DND-41 (cell line): ENCODE measurements at places on chromosomes 4 and X.
A peak's percentile ranks its signal among the peaks of the same experiment; 100 is the strongest.

DNA sequence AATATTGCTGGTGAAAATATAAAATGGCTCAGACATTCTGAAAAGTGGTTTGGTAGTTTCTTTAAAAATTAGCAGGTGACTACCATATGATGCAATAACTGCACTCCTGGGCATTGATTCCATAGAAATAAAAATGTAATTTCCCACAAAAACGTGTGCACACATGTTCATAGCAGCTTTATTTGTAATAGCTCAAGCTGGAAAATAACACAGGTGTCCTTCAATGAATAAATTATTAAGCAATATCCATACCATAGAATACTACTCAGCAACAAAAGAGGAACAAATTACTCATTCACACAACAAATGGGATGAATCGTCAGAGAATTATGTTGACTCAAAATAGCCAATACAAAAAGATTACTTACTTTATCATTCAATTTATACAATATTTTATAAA, 893.7 kb upstream of the SLIT2 start:
- no peak for DNase-seq

GRCh38 chr4:76011700-76012387, 4.5 kb upstream of the CXCL9 start:
- DNase-seq: no peak

GRCh38 chr4:3850128-3850527, 83.9 kb downstream of the ADRA2C start:
- no peak for DNase-seq

GRCh38 chr4:36872679-36873078, 371.9 kb upstream of the NWD2 start:
- no peak for DNase-seq

GRCh38 chr4:48636911-48637310, 143.2 kb downstream of the FRYL start:
- no peak for DNase-seq

GRCh38 chr4:10639100-10639499, 45.5 kb downstream of the CLNK start:
- no peak for DNase-seq

- DNase-seq: no peak
Measured at GRCh38 chrX:125298871-125299270, 20.8 kb upstream of the TEX13C start.

DNA sequence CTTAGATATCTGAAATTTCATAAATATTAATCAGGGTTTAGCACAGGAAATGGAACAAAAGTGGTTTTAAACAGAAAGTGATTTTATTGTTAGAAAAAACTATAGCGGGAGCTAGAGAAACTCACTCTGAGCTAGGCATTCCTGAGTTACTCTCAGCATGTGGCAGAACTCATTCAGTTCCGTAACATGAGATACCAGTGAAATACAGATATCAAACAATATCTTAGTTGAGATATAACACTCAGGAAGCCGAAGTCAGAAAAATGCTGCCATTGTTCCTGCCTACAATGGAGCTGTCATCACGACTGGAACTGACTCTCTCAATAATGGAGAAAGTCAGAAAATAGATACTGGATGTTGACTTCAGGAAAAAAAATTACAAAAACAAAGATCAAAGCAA, 1428.7 kb downstream of the PCDH18 start:
- DNase-seq: no peak

- DNase-seq: no peak
Measured at GRCh38 chr4:164997941-164998340, 20.5 kb upstream of the TRIM61 start.

- no peak for DNase-seq
Measured at GRCh38 chr4:51906167-51906958, 63.4 kb downstream of the DCUN1D4 start.

GRCh38 chrX:120536061-120536460, 24.7 kb downstream of the CUL4B start:
- DNase-seq: no peak

- DNase-seq: no peak
Measured at GRCh38 chr4:186942758-186943377, 219.2 kb upstream of the FAT1 start.

- no peak for DNase-seq
Measured at GRCh38 chr4:150063128-150063527, 15.1 kb upstream of the DCLK2 start.

DNA sequence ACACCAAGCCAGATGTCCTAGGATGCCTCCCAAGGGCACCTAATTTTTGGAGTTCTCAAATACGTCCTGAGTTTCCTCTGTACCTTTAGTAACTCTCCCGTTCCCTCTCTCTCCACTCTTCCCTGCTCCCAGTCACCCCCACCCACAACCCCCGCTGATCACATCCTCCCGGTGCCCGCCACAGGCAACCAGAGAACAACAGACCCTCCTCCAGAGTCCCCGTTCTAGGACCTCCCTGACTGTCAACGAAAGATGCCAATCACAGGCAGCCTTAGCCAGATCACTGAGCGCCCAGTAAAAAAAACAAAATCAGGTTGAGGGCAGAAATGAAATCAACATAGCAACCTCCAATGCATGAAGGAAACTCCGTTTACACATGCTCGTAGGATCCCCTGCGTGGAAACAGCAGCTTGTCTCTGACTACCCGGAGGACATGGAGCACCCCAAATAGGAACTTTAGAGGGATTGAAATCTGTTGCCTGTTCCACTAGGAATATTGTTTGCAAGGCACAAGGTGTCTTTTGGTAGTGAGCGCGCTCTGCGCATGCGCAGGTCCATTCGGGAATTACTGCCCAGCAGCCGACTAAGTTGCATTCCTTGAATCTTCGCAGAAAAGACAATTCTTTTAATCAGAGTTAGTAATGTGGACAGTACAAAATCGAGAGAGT, at the start of gene GABRB1:
Gene GABRB1 (plus strand): TSS at position 557 of the 668 bp plus-strand sequence.
- no peak for DNase-seq

DNA sequence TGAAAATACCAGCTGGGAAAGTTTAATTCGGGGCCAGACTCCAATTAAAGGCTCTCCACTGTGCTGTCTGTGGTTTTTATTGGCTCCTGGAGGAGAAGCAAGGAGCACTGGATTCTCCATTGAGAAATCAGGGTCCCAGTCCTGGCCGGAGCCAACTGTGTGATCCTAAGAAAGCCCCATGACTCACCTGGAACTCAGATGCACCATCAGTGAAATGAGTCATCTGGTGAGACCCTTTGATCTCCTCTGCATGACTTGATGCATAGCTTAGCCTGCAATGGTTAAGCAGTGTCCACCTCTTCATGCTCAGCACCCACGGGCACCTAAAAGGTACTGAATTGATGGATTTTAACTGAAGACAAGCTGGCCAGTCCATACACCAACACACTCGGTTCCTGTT, 119.2 kb upstream of the VCX3B start:
- DNase-seq: no peak

DNA sequence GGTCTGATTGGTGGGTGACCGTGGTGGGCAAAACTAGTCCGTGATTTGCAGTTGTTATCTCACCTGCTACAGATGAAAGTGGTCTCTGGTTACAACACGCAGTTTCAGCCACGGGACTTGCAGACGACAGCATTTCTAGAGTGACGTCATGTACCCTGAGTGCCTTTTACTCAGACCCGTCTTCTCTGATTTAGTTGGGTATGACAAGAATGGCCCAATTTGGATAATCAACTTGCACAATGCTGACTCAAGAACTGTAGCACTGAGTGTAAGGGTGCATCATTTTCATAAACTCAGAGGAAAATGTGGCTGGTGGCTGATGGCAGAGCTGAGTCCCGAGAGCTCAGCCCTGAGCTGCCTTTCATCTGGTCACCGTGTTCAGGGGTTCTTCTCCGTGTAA, 281.4 kb upstream of the FRG1 start:
- DNase-seq: no peak

DNA sequence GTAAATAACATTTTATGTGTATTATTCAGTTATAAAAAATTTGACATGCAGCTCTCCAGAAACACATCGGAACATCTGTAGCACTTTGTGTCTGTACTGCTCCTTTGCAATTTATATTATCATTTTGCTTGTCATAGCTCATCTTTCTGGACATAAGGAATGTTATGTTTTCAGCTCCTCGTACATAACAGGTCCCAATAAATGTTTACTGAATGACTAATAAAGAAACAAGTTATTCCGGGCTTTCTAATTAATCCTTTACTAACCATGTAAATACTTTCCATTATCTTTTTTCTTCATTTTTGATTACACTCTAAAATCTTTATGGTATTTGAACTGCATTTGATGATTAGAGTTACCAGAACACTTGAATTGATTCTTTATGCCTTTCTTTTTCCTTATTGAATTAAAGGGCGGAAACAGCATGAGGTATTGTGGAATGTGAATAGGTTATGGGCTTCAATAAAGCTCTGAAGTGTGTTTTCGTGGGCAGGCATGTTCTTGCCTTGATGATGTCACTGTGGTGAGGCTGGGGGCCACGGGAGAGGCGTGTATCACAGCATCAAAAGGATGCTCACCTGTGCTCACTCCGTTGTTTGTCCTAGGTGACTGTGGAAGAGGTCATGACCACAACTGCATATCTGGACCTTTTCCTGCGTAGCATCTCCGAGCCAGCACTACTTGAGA, 131.6 kb downstream of the GATB start:
- no peak for DNase-seq

GRCh38 chrX:75155827-75156525, at the start of gene ABCB7:
ABCB7 (minus strand) TSS chrX:75156283; CDS start chrX:75156272, 11 bp downstream.
- DNase-seq: peak; percentile 75

GRCh38 chr4:74874753-74875367, 58.1 kb upstream of the PARM1 start:
- peak; percentile 27 for DNase-seq

DNA sequence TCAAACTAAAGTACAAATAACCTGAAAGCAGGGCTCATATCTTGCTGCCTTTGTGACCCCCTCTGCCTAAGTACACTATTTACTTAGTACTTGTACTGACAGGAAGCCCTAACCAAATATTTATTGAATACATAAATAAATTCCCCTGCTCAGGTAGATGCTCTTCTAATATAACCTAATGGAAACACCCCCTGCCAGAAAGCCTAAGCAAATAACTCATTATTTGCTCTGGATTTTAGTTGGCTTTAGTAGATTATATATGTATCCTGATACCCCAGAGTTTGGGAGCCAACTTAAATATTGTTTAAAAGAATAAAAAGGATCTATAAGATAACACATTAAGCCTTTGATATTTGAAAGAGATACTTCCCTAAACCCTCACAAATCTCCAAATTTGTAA, 318.2 kb downstream of the PPP1R2C start:
- DNase-seq: no peak

GRCh38 chr4:164613792-164614191, 140.1 kb upstream of the SMIM31 start:
- no peak for DNase-seq
